GF-D8 (cell line): ENCODE measurements at places on chromosomes 4 and X.

- DNase-seq, result no peak
Observed at GRCh38 chr4:13540446-13541175, 3.7 kb downstream of the NKX3-2 start.

- no peak for DNase-seq
Observed at GRCh38 chrX:11789809-11790208, 31.8 kb downstream of the MSL3 start.

DNA sequence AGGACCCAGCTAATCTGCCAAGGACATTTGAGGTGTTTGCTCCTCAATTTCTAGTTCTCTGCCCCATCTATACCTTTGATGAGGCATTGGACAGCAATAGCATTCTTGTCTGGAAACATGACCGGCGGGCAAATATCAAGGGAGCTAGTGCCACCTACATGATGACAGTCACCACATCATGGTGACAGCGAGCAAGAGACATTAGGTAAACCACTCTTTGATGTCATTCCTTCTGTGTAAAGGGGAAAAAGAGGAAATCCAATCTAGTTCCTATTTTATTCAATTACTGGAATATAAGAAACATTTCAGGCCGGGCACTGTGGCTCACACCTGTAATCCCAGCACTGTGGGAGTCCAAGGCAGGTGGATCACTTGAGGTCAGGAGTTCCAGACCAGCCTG, 20.7 kb upstream of the IL13RA1 start:
- DNase-seq, result no peak

DNA sequence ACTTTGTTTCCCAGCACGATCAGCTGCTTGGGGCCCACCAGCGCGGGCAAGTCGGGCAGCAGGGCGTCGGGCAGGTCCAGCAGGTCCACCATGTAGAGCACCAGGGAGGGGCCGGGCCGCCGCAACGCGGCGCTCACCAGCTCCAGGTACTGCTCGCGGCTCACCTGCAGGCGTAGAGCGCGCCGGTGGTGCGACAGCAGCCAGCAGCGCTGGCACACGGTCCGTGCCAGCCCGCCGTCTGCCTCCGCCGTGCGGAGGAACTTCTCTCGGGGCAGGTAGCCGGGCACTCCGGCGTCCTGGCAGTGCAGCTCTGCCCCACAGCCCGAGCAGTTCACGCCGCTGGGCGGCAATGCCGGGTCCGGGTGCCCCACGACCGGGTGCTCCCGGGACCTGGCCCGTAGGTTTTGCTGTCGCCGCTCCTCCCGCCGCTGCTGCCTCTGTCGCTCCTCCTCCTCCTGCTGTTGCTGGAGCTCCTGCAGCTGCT, 527 bp downstream of the NOA1 start:
- no peak for DNase-seq

GRCh38 chr4:184727430-184727829, 6.5 kb downstream of the CENPU start:
- no peak for DNase-seq

- DNase-seq, result no peak
Observed at GRCh38 chr4:72531768-72532290, 37.2 kb downstream of the ADAMTS3 start.

DNA sequence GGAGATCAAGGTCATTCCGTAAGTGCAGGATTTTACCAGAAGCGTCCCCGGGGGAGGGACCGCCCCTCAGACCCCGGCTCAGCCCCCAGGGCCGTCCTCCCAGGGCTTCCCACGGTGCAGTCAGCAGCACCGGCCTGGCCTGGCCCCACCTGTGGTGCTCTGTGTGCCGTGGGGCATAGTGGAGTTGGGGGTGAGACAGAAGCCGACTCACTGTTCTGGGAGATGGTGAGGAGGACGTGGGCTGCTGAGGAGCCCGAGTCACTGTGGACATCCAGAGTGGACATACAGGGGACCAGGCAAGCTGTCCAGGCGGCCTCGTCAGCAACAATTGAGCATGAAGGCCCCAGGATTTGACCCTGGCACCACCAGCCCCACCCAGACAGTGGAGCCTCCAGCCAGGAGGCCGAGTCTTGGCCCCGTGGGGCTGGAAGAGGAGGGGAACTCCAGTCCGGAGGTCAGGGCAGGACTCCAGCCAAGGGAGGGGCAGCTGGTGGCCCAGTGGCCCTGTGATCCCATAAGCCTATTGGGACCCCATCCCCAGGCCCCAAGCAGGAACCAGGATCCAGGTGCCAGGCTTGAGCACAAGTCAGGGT, 19.1 kb downstream of the ATP5ME start:
- no peak for DNase-seq

DNA sequence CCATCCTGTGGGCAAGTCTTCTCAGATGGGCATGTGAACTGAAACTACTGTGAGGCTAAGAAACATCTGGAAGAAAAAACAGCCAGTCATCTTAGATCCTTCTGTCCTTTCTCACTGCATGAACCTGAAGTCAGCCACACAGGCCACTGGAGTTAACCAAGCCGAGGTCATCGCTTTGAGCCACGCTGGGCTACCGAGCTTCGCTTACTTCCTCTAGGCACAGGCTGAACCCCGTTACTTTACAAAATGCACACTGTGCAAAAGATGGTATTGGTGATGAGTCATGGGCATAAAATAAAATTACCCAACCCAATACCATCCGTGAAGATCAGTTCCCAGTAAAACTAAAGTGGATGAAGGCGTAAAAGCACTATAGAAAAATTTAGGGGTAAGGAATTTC, 86.2 kb downstream of the MTMR1 start:
- no peak for DNase-seq

- no peak for DNase-seq
Observed at GRCh38 chr4:130576218-130576617, 1480.3 kb downstream of the C4orf33 start.

- DNase-seq, result no peak
Observed at GRCh38 chrX:132676102-132676501, 187.3 kb upstream of the MBNL3 start.

DNA sequence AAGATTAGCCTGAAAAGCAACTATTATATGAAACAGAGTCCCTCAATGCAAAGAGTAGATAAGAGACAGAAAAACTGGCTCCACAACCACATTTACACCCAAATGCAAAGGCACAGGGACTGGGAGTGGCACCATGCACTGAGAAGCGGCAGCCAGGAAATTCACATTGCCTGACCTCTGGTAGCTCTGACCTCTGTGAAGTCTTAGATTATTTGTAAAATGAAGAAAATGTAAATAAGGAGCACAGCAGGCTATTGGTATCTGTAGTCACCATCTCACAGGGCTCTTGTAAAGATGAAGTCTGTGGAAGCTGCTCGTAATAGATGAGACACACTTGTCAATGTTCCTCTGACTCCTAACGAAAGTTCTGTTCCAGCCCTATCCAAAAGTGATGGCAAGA, 69.7 kb downstream of the FAT1 start:
- DNase-seq, result no peak

DNA sequence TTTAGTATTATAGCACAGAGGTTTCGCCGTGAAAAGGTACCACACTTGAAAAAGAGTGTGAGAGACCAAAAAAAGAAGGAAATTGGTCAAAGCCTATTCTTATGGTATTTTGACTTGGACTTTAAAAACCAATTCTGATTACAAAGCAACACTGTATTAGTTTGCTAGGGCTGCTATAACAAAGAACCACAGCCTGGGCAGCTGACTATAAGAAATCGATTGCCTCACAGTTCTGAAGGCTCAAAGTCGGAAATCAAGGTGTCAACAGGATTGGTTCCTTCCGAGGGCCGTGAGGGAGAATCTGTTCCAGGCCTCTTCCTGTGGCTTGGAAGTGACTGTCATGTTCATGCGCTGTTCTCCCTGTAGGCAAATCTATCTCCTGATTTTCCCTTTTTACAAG, 17.9 kb downstream of the DAPP1 start:
- no peak for DNase-seq

DNA sequence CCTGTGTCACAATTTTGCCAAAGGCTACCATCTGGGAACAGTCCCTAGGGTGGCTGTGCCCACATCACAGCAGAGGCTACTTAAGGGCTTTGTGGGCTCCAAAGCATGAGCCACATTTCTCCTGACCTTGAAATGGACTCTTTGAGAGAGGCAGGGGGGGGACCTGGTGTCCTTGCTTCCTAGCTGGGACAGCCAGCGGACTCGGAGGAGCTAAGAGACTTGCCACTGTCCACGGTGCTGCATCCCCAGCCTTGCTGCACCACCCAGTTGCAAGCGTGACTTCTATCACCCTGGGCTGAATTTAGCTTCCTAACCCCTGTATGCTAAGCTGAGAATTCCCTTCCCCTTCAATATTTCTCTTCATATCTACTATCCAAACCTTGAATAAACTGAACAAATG, 99.0 kb downstream of the PHKA2 start:
- DNase-seq, result no peak

DNA sequence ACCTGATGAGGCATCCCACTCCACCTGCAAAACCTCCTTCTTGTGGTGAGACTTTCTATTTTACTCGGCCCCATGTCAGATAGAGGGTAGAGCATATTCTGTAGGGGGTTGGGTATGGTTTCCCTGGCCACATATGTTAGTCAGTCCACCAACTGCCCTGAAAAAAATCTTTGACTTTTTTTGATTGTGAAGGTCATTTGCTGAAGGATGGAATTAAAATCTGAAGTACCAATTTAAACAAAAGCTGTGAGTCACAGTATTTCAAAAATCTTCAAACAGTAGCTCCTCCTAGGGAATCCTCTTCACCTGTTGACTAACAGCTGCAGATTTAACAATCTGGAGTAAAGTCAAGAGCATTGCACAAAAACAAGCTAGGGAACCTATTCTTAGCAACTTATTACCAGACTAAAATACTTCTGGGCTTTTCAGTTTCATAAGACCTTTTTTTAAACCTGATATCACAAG, 8.0 kb upstream of the CCDC110 start:
- no peak for DNase-seq

DNA sequence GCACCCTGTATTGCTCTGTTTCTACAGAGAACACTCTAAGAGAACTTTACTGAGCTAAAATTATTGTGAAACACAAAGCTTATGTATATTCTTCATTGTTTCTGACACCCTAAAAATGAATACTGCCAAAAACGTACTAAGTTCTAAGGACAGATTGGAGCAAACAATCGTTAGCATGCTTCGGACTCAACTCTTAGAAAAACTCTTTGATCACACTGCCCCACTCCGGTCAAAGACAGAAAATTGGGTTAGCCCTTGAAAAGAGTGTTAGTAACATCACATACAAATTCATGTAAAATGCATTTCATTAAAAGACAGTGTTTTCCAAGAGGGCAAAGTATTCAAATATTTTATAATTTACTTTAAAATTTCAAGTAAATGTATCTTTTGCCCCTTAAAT, 177.4 kb downstream of the DCHS2 start:
- no peak for DNase-seq

GRCh38 chr4:84846985-84847384, 119.5 kb downstream of the WDFY3 start:
- DNase-seq, result no peak

- no peak for DNase-seq
Observed at GRCh38 chrX:34058005-34058404, 74.1 kb downstream of the FAM47A start.

- DNase-seq, result no peak
Observed at GRCh38 chr4:87978681-87979080, 3.2 kb downstream of the SPP1 start.

DNA sequence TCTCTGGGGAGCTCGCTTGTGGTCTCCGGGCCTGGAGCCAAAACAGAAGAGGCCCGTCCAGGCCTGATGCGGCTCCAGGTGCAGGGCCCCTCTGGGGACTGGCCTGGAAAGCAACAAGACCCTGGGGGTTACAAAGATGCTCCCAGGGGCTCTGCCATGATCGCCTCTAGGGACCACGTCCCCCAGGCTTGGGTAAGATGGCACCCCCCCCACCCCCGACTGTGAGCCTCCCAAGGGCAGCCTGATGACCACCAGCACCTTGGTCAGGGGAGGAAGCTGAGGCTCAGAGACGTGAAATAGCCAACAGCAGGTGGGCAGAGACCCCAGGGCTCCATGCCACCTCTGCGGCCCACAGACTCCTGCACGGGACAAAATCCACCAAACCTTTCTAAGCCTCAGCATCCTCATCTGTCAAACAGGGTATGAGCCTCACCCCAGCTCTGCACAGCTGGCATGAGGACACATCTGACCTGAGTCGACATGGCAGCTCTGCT, 25.4 kb downstream of the C4orf50 start:
- no peak for DNase-seq

DNA sequence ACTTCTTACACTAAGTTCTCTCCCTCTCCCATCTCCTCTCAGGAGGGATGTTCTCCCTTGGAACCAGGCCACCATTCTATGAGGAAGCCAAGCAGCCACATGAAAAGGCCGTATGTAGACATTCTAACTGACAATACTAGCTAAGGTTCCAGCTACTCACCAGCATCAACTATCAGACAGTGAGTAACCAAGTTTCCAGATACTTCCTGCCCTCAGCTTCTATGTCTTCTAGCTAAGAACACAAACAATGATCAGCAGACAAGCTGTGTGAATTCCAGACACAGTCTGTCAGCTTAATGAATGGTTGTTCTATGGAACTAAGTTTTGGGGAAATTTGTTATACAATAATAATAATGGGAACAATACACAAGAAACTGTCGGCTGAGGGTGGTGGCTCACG, 50.8 kb downstream of the SMIM14 start:
- DNase-seq, result no peak

DNA sequence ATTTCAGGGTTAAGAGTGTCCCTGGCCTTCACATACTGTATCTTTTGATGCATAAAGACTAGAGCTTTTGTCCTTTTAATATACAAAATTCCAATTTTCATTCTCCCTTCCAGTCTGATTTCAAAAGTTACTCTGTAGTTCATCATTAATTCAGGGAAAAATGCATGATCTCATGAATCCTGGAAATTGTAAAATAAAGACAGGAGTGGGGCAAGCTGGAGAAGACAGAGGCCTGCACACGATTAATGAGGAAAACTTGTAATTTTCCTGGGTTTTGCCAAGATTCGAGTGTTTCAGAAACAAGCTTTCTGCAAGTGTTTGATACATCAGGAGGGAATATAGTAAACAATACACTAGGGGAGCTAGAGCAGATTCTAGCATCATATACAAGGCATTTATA, 947.9 kb downstream of the FAT4 start:
- no peak for DNase-seq

- no peak for DNase-seq
Observed at GRCh38 chr4:3729188-3729881, 36.9 kb upstream of the ADRA2C start.

DNA sequence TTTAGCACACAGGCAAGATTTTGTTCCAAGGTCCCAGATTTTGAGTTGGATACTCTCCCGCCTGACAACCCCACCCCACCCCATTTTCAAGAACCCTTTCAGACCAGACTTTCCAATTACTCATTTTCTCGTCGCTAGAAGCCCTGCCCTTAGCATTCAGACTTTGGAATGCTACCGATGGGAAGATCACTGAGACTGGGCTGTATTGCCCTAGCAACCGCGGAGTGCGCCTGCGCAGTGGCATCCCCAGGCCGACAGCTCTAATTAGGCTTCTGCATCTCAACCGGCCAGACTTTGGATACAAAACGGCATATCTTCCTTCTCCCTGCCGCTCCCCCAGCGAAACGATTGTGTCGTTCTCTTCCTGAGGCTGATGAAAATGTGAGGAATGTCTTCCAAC, 3.4 kb downstream of the MAGEE2 start:
- no peak for DNase-seq
